ENCODE measurements at places on chromosomes 1 and 21.

GRCh38 chr21:15437883-15438282 is 291.9 kb upstream of the USP25 start:
- DNase-seq, result no peak

DNA sequence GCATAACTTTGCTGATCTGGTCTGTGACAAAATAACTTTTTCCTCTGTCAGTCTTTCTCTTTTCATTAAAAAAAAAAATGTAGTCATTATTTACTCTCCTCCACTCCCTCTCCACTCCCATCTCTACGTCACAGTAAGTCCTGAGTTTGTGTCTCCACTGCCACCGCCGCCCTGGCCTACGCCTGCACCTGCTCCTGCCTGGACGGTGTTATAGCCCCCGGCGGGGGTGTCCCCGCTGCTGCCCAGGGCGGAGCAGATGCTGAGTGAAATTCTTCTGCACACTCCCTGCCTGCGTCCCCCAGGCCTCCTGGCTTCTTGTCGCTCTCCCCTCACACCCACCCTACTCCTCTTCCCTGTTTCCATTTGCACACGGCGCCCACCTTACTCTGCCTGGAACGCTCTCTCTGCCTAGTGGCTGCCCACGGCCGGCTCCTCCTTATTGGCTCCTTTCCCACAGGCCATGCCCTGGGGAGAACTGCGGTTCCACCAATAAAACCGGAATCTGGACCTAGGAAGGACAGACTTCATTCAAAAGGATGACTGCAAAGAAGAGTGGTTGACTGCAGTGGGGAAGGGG is 55.2 kb upstream of the C1orf174 start:
- DNase-seq, result no peak

GRCh38 chr21:42232176-42232825 is 13.4 kb downstream of the ABCG1 start:
- no peak for DNase-seq

DNA sequence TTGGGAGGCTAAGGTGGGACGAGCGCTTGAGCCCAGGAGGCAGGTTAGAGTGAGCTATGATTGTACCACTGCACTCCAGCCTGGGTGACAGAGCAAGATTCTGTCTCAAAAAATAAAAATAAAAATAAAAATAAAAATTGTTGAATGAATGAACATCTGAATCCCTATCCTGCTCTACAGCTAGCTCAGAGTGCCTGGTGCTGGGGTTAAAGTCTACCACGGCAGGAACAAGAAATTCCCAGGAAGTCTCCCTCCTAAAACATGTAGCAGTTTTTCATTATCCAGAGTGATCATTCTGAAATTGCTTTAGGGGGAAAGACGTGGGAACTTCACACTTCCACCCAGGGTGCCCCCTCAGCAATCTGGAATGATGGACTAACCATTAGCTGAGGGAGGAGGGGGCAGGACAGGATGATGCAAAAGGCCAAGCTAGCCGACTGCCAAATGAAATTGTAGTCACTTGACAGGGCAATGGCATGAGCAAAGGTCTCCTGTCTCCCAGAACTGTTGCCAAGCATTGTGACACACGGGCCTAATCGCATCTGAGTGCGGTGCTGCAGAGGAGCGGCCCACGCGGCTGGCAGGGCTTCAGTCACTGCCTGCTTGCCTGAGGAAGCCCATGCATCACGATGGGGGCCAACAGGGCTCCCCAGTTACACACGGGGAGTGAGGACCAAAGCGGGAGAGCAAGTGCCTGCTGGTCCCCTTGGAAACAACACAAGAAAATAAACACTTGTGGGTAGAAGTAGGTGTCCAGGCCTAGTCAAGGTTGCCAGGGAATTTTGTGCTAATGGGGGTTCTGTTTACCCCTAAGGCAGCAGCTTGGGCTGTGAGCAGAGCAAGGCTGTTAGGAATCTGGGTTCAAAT is 85.7 kb downstream of the NENF start:
- DNase-seq, result no peak

DNA sequence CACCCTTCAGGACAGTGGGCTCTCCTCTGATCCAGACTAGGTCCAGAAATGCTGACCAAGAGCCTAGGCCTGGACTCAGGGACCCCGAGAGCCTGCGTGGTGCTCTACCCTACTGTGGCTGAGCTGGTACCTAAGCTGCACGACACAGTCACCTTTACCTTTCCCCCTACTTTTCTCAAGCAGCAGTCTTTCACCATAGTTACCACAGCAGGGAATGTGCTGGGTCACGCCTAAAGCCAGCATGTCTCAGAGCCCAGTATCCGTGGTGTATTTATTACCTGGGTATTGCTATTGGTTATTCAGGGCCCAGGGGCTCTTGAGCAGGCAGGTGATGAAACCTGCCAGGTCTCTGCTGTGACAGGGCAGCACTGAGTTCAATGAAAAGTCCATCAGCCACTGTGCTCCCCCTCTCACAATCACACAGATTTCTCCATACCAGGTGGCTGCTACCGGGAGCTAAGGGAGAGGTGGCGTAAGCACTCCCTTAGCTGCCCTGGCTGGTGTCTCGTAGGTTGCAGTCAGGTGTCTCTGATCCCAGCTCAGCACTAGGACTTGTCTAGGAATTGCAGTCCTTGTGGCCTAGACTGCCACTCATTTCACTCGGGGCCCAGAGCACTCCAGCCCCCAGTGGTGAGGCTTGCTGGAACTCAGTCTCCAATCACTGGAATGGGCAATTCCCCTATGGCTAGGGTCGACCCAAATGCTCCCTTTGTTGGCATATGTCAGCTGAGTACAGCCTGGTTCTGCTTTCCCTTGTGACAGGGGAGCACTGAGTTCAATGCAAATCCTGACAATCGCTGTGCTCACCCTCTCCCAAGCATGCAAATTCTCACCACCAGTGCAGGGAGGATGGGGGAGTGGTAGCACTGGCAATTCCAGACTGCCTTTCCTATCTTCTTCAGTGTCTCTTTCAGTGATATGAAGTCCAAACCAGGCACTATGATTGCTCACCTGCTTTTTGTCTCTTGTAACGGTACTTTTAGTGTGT is 128.7 kb downstream of the PHTF1 start:
- DNase-seq, result no peak

DNA sequence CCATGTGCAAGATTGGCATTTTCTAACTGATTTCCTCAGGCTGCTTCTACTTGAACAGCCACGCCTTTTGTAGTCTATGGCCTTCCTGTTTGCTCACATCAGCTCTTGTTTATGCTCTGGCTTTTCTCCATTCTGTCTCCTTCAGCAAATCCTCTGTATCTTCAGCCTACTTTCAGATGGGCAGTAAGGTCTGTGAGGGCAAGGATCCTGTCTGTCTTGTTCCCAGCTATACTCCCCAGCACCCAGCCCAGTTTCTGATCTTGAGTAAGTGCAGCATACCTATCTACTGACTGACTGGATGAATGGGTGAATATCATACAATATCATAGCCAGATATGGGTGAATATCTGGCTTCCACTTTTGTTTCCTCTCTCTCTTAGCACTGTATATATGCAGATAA is 438.1 kb downstream of the LMO4 start:
- no peak for DNase-seq

GRCh38 chr1:201259476-201260235 is 23.6 kb upstream of the PKP1 start:
- no peak for DNase-seq

DNA sequence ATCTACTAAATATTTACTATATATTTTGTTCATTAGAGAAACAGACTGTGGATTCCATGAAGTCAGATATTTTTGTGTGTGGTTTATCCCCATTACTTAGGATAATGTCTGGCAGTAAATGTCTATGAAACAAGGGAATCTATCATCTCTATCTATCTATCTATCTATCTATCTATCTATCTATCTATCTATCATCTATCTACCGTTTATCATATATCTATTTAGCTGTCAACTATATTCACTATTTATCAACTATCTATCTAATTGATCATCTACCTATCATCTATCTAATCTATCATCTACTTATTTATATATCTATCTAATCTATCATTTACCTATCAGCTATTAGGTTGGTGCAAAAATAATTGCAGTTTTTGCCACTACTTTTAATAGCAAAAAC is 255.7 kb downstream of the GRIK1 start:
- no peak for DNase-seq

- DNase-seq, result no peak
Measured at GRCh38 chr21:34205811-34206571, 132.6 kb downstream of the MRPS6 start.

- DNase-seq, result no peak
Measured at GRCh38 chr1:8122160-8122476, 96.0 kb upstream of the ERRFI1 start.

- DNase-seq, result no peak
Measured at GRCh38 chr1:77543822-77544448, 138.5 kb downstream of the ZZZ3 start.

- no peak for DNase-seq
Measured at GRCh38 chr1:35923791-35924221, 7.1 kb upstream of the AGO3 start.

GRCh38 chr1:55284856-55285255 is 69.7 kb upstream of the USP24 start:
- DNase-seq, result no peak

All from activated CD4-positive, alpha-beta T cell treated with anti-CD3 and anti-CD28 coated beads, Interleukin-2, amount 50 U/mL, for 48 hours (primary cell).